ENCODE measurements at places on chromosomes 6 and 20. TPM values are rescaled to one million over a fixed set of nuclear protein-coding genes. Genes with fewer than 3 reads are reported as not detected.

The EPB41L2 gene
- 91.5 TPM for total RNA-seq

The AVP gene
- total RNA-seq: not detected

The CDC25B gene
- total RNA-seq: 36.4 TPM

The SLC17A1 gene
- total RNA-seq: not detected

The LPA gene
- not detected for total RNA-seq

The KCNQ2 gene
- total RNA-seq: not detected

The AIF1 gene
- total RNA-seq: not detected

The HAO1 gene
- total RNA-seq: not detected

The PI16 gene
- total RNA-seq: 0.23 TPM

The HTR1E gene
- total RNA-seq: not detected

The GSTA2 gene
- not detected for total RNA-seq

The OR5V1 gene
- total RNA-seq: not detected

The RPL10A gene
- 1,342 TPM for total RNA-seq

The SLC22A2 gene
- not detected for total RNA-seq

The HUS1B gene
- total RNA-seq: 0.99 TPM

Data from glomerular endothelial cell (primary cell).